ENCODE measurements at places on chromosomes 12 and 14.

- no peak for DNase-seq
Observed at GRCh38 chr12:74488134-74488533, 49.5 kb upstream of the ATXN7L3B start.

- DNase-seq: peak; percentile 71
Observed at GRCh38 chr12:2783936-2784600, 10.7 kb upstream of the FKBP4 start.

GRCh38 chr14:96053600-96054381, 14.6 kb downstream of the C14orf132 start:
- peak; percentile 46 for DNase-seq

DNA sequence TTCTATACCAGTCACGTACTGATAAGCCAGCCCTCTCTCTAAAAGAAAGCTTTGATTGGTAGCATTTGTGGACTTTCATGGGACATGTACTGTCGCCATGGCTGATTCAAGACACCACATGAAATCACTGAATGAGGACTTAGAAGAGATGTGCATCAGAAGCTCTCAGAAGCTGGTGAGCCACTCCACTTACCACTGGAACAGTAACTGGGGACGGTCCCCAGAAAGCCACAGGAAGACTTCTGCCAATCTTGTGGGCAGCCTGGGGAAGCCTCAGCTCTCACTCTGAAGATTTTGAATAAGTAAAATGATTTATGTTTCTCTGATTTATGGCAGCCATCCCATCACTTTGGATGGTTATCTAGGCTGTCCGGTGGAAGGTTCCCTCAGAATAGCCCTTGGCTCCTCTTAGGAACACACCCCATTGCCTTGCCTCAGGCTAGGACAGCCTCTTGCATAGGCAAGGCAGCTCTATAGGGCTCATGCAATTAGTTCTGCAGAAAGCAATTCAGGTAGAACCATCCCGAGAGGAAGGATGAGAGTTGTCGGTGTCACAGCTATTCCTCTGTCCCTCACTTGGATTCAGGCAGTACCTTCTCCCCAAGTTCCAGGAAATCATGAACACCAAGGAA, 9.8 kb downstream of the DHRS1 start:
- DNase-seq: no peak

DNA sequence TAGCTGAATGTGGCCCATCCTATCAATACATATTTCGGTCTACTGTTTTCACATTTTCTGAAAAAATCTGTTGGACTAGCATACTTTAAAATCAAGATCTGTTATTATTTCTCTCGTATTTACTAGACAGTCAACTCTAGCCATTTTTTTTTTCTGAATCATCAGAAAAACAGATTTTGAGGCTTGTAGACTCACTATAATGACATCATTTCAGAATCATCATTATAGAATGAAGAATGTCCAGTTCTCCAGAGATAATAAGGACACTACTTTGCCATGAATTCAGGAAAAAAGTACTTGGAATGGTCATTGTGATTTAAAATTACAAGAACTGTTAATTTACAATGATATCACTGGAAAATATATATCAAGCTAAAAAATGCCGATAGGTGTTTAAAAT, 589.8 kb downstream of the KCNH5 start:
- DNase-seq: no peak

GRCh38 chr14:50039734-50040400, 76.5 kb downstream of the VCPKMT start:
- no peak for DNase-seq

GRCh38 chr12:41034686-41035085, 153.4 kb upstream of the PDZRN4 start:
- no peak for DNase-seq

DNA sequence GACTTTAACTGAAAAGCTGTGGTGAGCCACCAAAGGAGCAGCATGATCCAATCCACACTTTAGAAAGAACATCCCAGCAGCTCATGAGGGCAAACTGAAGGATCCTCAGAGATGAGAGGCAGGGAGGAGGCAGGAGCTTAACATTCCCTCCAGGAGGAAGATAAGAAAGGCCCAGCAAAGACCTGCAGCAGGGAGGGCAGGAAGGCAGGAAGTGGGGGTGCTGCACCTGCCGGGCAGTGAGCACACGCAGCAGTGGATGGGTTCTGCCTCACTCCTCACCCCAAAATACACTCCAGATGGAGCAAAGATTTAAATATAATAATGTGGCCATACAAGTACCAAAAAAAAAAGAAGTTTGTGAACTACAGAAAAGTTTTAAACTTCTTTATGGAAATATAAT, 48.4 kb downstream of the GCH1 start:
- no peak for DNase-seq

GRCh38 chr12:112198120-112198733, 72.9 kb downstream of the TRAFD1 start:
- peak; percentile 80 for DNase-seq

- DNase-seq: no peak
Observed at GRCh38 chr12:65520658-65521057, 242.2 kb downstream of the MSRB3 start.

GRCh38 chr12:65122703-65123102, 1.6 kb upstream of the WIF1 start:
- no peak for DNase-seq

DNA sequence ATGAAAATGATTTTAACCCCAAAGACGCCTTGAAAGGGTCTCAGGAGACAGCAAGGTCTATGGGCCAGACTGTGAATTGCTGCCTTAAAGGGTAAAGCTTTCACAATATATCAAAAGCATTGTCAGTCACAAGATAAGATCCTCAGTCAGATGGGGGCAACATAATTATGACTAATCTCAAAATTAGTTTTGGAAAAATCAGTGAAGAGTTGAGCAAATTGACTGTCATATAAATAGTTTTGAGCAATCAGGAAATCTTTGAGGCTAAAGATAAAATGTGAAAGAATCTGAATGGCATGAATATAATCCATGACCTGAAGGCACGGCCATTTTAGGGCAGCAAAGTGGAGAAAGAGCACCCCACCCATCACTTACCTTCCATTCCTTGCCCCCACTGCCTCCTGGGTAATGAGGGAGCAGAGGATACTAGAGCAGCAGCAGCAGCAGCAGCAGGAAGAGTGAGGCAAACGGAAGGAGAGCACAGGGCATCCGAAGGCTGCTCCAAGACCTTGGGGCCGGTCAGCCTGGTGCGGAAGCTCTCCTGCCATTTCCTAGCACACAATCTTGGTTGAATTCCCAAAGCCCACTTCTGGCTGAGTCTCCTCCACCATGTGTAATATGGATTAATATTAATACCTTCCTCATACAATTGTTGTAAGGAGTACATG, 7.0 kb downstream of the STON2 start:
- no peak for DNase-seq

GRCh38 chr12:14850929-14851663, 7.8 kb upstream of the ART4 start:
- DNase-seq: no peak

DNA sequence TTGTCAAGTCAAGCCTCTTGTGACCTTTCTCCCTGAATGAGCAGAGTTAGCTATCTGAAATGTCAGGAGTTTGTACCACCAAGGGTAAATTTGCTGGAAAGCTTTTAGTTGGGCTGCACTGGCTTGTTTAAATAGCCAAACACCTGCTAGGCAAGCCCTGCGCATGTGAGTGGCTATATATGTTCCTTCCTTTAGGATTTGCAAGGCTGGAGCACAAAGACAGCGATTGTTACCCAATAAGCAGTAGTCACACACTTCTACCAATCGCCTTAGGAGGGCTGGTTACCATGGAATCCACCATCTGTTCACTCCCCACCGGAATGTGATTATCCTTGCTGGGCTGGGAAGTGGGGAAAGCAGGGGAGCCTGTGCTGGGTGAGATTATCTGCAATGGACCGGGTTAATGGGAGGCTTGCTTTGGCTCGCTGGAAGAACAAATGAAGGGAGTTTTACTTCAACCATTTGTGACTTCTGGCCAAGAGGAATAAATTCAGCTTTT, 102.5 kb downstream of the FGD4 start:
- DNase-seq: peak; percentile 83

DNA sequence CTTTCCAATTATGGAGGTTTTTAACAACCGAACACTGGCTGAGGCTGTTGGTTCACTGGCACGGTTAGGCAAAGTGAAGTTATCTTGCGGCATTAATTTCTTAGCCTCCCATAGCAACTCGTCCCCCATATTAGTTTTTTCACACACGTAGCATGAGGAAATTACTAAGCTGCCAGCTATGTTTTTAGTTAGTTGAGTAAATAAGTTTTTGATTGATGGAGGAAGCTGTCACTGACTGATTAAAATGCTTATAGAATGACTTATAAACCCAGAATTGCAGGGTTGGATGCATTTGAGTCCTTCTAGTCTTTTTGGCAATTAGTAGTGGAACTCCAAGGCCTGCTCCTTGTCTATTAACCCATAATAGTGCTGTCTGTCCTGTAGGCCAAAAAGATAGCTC, 97.1 kb downstream of the ALG10 start:
- no peak for DNase-seq

DNA sequence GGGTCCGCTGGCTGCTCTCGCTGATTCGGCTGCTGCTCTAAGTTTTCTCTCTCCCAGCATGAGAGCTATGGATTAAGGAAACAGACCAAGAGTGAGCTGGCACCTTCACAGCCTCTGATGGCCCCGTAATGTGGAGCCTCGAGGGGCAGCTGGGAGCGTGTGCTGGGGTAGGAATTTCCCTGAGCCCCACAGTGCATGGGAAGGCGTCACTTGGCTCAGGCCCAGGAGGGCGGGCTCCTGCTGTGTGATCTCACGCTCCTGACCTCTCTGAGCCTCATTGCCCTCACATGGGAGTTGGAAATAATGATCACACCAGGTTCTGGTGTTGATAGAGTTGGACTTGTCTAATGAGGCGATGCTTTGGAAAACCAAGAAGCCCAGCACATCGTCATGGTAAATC, 238.6 kb upstream of the CRY1 start:
- no peak for DNase-seq

DNA sequence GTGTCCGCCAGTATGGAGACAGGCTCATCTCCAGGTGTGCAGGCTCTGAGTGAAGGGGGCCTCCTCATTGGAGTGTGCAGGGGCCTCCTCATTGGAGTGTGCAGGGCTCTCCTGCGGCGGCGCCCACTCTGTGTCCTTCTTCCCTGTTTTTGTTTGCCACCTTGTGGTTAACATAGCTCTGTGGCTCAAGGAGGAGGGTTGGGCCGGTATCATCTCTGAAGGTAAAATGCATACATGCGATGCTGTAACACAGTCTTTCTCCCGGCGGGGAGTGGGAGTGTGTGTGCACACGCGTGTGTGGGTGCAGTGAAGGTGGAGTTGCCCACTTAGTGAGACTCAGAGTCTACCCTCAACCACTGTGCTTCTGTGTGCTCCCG, 429.4 kb downstream of the ZFP36L1 start:
- no peak for DNase-seq

GRCh38 chr12:48903982-48904411, 21.3 kb downstream of the FKBP11 start:
- DNase-seq: peak; percentile 92

- DNase-seq: no peak
Observed at GRCh38 chr12:64810831-64811230, 13.6 kb upstream of the TBC1D30 start.

GRCh38 chr14:68466491-68466977, 326.3 kb downstream of the ZFP36L1 start:
- no peak for DNase-seq

GRCh38 chr12:238116-238515, 24.2 kb upstream of the SLC6A12 start:
- DNase-seq: no peak

DNA sequence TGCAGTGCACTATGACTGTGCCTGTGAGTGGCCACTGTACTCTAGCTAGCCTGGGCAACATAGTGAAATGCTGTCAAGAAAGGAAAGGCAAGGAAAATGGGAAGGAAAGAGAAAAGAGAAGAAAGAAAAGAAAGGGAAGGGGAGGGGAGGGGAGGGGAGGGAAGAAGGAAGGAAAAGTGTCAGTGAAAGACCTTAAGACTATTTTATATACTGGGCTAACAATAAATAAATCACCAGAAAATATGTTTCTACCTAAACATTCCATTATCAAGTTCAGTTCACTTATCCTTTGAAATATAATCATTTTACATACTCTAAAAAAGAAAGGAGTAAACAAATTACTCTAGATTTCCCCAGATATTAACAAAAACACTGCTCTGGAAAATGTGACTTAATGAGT, 22.1 kb downstream of the COCH start:
- no peak for DNase-seq

- no peak for DNase-seq
Observed at GRCh38 chr14:53167602-53168328, 14.6 kb upstream of the DDHD1 start.

DNA sequence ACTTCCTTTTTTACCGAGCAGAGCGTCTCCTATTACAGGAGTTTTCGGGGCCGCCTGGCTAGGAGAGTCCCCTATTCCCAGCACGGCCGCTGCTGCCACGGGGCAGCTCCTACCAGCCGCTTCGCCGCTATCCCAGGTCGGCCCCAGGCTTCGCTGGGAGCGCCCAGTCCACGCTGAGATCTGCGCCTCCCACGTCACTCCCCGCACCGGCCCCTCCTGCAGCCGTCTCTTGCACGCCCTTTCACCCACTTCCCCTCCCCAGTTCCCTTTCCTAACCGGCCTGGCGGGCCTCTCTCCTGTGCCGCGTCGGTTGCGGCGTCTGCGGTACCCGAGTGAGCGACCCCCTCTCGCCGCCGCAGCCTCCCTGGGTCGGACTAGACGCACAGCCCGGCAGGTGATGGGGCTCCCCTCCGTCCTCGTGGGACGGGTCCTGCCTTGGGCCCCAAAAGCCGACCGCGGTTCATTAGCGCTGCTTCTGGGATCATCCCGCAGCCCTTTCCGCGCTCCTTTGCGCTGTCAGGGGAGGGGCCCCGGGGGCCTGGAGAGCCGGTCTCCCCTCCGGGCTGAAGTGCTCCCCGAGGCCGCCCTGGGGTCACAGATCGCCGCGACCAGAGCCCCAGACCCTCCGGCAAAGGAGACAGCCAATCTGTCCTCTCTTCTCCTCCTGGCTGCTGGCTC, 1318.4 kb downstream of the TMEM121 start:
- peak; percentile 22 for DNase-seq

DNA sequence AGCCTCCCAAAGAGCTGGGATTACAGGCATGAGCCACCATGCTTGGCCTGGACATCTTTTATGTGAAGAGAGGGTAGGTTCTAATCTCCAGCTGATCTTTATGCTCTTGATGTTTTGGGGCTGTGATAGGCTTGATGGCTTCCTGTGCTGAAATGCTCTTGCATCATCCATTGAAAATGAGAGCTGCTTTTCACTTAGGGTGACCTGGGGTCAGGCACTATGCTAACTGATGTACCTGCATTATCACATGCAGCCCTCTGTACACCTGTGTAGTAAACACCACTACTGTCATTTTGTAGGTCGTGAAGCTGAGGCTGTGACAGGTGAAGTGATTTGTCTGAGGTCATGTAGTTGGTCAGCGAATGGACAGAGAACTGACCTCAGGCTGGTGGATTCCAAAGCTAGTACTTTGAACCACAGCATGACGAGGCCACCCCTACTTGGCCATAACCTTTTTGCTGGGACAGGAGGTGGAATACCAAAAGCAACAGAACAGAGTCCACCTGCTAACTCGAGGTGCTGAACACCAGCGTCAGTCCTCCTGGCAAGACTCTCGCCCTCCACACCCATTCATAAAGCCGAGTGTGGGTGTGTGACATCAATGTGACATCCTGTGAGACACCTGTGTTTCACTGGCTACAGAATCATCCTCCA, 69.1 kb downstream of the C12orf75 start:
- DNase-seq: no peak
